ENCODE measurements at places on chromosomes 1 and 21.

- no peak for DNase-seq
Measured at GRCh38 chr1:226738995-226739695, at the start of gene ITPKB. Gene ITPKB, minus strand, starts transcription at chr1:226739282. Its CDS starts 1,824 bp downstream, at chr1:226737458.

- DNase-seq = no peak
Measured at GRCh38 chr1:147245129-147245528, 2.6 kb downstream of the CHD1L start.

GRCh38 chr1:11797525-11798216 is 8.1 kb downstream of the MTHFR start:
- DNase-seq = no peak

DNA sequence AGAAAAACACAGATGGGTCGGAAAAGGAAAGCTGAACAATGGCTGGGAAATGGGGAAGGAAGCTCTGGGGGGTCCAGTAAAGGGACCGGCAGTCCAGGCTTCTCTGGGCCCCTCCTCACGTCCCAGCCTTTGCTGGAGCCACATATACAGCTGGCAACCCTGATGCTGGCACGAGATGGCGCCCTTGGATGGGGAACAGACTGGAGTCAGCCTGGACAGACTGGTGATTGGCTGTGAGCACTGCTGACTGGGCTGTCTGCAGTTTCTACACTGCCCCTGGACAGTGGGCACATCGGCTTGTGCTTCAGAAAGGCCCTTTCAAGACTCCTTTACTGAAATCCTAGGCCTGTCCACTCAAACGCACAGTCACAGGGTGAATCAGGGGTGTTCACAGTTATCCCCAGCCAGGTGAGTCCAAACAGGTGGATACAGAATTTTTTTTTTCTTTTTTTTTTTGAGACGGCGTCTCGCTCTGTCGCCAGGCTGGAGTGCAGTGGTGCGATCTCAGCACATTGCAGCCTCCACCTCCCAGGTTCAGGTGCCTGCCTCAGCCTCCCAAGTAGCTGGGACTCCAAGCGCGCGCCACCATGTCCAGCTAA is 31.1 kb upstream of the ZBTB40 start:
- DNase-seq = peak; percentile 81

GRCh38 chr1:9280015-9280860 is 12.5 kb upstream of the SPSB1 start:
- DNase-seq = no peak

DNA sequence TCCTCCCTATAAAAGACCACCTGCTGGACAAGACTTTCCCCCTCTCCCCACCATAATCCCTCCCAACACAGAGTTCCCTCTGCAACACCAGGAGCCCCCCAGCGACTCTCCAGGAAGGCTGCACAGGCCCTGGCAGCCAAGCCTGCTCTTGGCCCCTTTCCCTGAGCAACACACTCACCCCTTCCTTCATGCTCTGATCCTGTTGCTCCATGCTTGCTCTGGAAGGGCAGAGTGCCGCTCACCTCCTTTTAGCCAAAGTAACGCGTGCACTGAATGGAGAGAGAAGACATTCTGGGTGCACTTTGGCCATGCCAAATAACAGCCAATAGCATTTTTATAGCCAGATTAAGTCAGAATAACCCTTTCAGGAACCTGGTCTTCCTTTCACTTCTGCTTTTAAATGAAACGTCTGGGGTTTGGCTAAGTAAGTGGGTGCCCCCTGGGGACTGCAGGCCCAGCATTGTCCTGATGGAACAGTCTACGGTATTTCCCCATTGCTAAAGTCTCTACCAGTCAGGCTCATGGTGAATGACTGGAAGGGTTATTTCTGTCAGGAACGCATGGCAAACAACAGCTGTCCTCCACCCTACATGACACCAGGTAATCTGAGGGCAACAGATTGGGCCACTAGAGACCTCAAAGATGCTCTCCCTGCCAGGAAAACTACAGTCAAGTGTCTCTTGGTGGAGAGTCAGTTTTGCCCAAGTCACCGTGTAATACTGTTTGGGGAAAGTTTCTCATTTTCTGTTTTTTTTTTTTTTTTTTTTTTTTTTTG is at the start of gene SLC2A5:
Gene SLC2A5 (minus strand): TSS at position 310 of the 775 bp plus-strand sequence. CDS start 99 bp downstream, at position 211.
- peak; percentile 58 for DNase-seq

DNA sequence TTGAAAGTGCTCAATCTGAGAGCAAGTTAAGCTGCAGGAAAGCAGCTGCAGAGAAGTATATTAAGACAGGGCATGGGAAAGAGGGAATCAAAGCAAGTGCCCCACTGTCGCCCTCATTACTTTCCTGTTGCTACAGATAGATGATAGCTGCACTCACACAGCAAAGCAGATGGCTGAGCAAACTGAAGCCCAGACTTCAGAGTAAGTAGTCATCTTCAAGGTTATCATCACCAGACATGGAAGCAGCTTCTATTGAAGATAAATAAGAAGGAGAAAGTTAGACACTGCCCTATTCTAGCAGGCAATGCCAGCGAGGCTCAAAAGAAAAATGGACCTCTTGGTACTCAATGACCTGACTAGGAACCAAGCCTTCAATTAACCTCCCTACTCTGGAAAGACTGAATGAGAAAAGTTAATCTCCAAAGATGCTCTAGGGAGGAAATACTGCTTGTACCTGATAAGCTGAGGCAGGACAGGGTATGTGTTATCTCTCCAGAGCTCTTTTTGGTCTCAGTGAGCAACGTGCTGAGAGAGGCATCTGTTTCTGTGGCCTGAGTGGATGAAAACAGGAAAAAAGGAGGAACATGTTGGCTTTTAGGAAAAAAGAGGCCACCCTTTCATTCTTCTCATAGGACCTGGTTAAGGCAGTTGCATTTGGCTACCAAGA is 11.1 kb upstream of the MRPL9 start:
- no peak for DNase-seq

GRCh38 chr1:159866066-159866465 is 3.6 kb upstream of the VSIG8 start:
- DNase-seq = no peak

GRCh38 chr21:31875496-31876015 is 2.7 kb downstream of the HUNK start:
- no peak for DNase-seq

DNA sequence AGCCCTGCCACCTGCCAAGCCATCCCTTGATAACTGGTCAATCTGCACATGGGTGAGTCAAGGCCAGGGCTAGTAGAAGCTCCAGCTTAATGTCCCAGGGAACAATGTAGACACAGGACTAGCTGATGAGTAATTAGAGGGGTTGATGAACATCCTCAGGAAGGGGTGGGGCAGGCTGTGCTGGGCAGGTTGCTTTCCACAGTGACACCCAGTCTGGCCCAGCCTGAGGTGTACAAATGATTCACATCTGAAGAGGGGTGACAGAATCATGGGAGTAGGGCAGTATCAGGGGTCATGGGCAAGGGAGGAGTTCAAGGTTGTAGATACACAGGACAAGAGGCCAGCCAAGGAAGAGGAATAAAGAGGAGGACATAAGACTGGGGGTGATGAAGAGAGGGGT is 4.3 kb downstream of the LPAR3 start:
- DNase-seq = no peak

All from NCI-H1092 (cell line).